ENCODE measurements at places on chromosomes 1 and 21. TPM values are rescaled to one million over a fixed set of nuclear protein-coding genes. Genes with fewer than 3 reads are reported as not detected.

The HSD3B2 gene
- total RNA-seq = not detected

The DPYD gene
- 54.7 TPM for total RNA-seq

The CEP170 gene
- total RNA-seq = 225 TPM

The AJAP1 gene
- total RNA-seq = not detected

Measured in pulmonary artery endothelial cell (primary cell).